ENCODE measurements at places on chromosomes 16 and 17.

- DNase-seq = no peak
These were observed 8.0 kb downstream of the TLCD3A start for GRCh38 chr17:740240-741017.

DNA sequence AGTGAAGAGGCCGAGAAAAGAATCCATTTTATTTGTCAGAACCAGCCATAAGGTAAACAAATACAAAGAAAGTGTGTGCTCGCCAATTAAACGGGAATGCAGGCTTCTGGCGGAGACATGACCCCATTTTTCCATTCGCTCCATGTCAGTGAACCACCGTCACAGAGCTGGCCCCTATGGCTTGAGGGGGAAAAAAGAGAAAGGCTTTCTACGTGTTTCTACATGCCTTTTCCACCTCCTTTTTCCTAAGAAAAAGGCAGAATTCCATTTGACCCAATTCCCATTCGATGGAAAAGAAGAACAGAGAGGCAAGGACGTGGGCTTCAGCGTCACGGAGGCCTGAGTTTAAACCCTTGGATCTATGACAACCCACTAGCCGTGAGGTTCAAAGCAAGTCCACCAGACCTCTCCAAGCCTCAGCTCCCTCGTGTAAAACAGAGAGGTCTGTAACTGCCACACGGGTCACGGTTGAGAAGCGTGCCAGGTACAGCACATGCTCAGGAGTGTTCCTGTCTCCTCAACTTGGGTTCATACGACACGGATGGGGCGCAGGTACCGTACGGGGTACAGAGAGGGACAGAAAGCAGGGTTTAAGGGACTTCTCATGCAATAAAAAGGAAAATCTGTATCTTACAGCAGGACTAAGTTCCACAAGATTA, 91.9 kb downstream of the NXN start:
- no peak for DNase-seq

DNA sequence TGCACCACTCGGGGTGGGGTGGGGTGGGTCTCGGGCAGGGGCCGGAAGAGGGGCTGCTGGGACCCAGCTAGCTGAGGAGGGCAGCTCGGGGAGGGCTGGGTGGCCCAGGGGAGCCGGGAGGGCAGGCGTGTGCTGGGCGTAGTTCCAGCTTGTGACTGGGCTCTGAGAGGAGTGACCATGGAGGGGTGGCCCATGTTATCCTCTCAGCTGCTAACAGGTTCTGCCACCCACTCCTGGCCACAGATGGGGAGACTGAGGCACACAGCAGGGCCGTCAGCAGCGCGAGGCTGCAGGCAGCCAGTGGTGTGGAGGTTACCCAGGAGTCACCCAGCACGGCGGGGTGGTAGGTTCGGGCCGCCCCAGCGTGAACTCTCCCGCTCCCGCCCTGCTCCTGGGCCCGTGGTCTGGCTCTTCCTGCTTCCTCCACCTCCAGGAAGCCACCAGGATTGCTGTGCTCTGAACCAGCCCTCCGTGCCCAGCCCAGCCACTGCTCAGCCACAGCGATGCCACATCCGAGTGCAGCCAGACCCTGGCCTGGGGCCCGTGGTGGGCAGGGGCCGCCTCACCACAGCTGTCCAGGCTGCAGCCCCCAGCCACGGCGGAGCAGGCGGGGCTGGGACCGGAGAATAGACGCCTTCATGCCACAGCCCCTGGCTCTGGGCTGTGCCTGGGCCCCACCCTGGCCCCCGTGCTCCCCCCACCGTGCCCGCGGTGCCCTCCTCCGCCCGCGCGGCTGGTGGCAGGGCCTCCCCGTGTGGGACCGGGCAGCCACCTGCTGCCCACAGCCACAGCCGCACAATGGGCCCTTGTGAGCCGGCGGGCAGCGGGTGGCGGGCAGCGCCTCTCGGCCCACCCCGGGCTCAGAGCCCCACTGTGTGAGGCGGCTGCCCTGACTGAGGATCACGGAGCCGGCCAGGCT, 26.3 kb upstream of the SSTR5 start:
- DNase-seq = no peak

- DNase-seq = no peak
These were observed 840 bp downstream of the MYO1C start for GRCh38 chr17:1491443-1492248.

GRCh38 chr17:31095236-31096105, 694 bp downstream of the NF1 start:
- DNase-seq = peak; percentile 76

DNA sequence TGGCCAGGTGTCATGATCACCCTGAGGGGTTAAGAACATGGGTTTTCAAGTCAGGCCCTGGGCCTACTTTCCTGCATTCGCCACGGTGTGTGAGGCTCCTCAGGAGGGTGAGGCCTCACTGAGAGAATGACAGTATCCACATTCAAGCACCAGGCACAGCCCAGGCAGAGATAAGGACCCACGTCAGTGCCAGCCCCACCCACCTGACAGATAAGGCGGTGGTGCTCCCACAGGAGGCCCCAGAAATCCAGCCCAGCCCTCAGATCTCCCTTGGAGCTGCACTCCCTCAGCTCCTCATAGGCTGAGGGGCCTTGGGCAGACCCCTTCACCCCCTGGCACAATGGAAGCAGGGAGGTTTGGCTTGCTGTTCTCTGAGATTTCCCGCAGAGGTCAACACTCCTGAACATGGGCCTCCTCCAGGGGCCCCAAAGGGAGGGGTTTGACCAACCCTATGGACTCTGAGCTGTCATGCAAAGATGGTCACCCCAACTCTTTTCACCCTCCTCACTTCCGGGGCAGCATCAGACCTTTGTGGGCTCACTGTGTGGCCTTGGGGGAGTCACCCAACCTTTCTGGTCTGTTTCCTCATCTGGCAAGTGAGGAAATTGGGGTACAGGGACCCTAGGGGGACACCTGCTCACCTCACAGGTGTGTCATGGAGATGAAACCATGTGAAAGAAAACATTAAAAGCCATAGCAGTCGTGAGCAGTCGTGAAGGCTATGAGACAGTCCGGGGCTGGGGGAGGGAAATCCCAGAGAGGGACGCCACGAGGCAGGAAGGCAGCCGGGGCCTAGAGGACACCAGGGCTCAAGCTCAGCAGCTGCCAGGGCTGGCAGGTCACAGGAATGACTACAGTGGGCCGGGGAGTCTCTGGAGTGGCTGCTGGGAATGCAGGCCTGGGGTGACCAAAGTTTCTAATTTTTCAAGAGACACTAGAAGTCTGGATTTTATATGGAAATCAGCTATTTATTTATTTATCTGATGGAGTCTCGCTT, 15.4 kb downstream of the PLLP start:
- DNase-seq = no peak

DNA sequence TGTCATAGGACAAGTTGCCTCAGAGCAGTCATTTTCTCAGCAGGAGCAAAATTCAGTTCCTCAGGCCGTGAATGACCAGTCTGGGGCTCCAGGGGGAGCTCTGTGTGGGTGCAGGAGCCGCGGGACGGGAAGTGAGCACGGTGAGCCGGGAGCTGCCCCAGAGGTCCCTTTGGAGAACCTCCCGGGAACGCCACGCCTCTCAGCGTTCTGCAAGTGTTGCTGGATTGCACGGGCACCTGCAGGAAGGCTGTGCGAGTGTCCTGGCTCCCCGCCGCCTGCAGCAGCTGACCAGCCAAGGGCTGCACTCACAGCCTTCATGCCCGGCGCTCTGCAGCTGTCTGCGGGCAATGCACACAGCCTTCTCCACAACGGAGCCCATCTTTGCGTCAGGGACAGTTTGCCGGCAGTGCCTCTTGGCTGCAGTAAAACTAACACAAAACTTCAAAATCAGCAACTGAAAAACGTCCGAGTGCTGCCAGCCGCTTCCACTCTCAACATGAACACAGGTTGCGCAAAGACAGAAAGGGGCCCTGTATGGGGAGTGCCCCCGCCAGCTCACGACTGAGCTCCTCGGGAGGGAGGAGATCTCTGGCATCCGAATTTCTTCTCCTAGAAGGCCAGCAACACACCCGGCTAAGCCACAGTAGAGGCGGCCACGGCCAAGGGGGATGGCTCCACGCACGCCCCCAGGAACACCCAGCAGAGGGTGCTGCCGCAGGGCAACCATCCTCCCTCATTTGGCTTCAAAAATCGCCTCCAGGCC, 16.0 kb downstream of the NDUFAF8 start:
- no peak for DNase-seq

DNA sequence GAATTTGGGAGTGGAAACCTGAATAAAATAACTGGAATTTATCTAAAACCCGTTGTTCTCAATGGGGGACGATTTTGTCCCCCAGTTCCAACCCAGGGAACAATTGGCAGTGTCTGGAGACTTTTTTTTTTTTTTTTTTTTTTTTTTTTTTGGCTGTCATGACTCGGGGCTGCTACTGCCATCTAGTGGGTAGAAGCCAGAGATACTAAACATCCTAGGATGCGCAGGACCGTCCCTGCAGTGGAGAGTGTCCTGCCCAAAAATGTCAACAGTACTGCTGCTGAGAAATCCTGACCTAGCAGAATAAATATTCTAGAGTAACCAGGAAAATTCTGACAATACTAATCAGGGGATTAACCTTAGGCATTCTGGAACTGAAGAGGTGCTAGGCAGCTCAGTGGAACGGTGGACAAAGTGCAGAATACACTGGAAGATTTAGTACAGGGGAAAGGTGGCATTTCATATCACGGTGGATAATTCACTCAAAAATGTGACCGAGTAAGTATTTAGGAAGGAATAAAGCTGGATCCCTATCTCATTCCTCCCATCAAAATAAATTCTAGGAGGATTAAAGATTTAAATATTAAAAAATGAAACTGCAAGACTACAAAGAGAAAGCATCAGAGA, 107.6 kb downstream of the SPECC1 start:
- peak; percentile 47 for DNase-seq

- DNase-seq = no peak
These were observed 2.8 kb downstream of the ST6GALNAC1 start for GRCh38 chr17:76640550-76641380.

DNA sequence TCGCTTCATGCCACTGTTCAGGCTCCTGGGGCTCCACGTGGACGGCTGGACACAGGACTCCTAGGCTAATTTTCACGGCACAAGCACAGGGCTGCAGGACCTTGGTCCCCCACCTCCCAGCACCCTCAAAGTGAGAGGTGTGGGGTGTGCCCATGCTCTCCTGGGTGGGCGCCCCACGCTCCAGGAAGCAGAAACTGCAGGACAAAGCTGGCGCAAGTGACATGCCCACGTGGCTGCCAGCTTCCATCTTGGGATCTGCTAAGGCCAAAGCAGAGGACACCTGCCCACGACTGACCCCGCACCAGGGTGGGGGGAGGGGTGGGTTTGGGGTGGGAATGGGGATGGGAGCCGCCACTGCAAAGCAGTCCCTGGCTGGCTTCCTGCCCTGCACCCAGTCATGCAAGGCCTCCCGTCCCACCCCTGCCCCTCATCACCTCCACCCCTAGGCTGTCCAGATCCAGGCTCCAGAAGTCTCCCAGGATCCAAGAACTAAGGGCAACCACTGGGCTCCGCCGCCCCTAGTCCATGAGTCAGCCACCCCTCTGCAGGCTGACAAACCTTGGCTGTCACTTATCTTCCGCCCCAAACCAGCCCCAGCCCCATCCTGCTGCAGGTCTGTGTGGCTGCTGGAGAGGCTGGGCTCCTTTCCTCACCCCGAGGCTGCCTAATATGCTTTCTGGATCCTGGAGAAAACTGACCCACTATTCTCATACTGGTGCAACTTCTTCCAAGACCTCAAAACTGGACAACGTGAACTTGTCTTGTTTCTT, 11.1 kb downstream of the USP6 start:
- DNase-seq = peak; percentile 27

- no peak for DNase-seq
These were observed 575.9 kb downstream of the WWOX start for GRCh38 chr16:78675312-78675711.

DNA sequence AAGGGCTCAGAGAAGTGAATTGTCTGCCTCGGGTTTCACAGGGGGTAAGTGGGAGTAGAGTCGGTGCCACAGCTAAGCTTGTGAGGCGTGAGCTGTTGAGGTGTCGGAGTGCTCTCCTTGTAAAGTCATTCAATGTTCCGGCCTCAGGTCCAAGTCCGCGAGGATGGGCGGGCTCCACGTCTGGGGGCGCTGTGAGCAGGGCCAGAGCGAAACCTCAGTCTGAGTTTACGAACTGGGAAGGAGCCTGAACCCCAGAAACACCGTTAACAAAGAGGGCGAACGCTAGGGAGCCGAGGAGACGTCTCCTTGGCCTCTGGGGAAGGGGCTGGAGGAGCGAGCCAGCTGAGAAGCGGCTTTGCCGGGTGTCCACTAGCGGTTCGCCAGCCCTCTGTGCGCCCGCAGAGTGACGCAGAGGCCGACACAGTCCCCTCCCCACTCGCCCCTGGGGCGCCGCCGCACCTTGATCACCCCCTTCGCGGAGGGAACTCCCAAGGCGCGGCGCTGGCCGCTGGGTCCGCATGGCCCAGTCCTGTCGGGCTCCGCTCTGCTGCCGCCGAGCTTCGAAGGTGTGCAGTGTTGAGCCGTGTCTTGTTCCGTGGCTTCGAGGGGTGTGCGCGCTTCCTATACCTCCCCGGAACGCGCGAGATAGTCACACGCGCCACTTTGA, 4.9 kb downstream of the IRX3 start:
- DNase-seq = no peak

DNA sequence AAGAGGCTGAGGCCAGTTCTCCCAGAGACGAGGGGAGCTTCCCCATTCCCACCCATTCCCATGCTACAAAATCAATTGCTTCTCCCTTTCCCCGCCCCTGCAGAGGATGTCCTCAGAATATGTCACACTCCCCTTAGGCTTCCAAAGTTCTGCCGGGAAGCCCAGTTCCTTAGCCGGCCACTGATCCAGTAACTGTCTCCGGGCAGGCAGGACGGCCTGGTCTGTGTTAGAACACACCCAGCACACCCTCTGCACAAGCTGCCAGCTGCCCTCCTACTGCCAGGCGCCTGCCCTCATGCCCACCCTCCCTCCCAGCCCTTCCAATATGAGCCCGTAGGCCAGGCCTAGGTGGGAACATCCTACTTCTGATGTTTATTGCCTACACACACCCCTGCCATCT, 31.1 kb downstream of the SGSM2 start:
- no peak for DNase-seq

GRCh38 chr16:73143576-73144422, 95.9 kb upstream of the ZFHX3 start:
- no peak for DNase-seq

DNA sequence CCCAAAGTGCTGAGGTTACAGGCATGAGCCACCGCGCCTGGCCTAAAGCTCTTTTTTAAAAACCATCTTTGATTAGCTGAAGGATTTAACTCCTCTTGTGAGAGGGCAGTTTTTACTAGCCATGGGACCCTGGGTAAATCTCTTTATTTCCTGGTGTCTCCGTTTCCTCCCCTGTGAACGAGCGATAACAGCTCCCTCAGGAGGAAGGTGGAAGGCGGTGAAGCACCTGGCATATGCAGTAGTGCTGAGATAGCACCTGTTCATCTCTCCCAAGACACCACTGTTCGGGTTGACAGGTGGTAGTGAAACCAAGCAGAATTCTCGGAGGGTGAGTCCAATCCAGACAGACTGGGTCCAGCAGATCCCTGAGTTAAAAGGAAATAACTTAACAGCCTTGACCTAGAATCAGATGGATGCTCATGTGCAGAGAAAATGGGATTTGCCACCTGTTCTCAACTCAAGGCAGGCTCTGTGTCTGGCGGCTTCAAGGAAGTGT, 86.2 kb downstream of the CRISPLD2 start:
- no peak for DNase-seq

GRCh38 chr17:74176546-74177001, 26.9 kb upstream of the RPL38 start:
- DNase-seq = peak; percentile 77
